HT-29 (cell line): ENCODE measurements at places on chromosomes 12 and 14. TPM values are rescaled to one million over a fixed set of nuclear protein-coding genes. Genes with fewer than 3 reads are reported as not detected.

The TRHDE gene
- total RNA-seq, result not detected in 2 replicates

The KRT78 gene
- total RNA-seq, result not detected in 2 replicates

The C12orf54 gene
- not detected in 2 replicates for total RNA-seq

The PNP gene
- total RNA-seq, result 82.7 and 90.1 TPM in 2 replicates

The FAR2 gene
- 19.8 and 23.8 TPM in 2 replicates for total RNA-seq

The NINJ2 gene
- total RNA-seq, result 8.6 and 10.9 TPM in 2 replicates

GRCh38 chr12:57498132-57498502, 10.2 kb downstream of the MARS1 start:
- DNase-seq, result no peak

- no peak for DNase-seq
Measured at GRCh38 chr12:113582521-113583218, 111.0 kb upstream of the LHX5 start.

GRCh38 chr12:79885911-79886490, 48.9 kb downstream of the PPP1R12A start:
- DNase-seq, result no peak

GRCh38 chr12:104792570-104792969, 165.5 kb downstream of the SLC41A2 start:
- no peak for DNase-seq

DNA sequence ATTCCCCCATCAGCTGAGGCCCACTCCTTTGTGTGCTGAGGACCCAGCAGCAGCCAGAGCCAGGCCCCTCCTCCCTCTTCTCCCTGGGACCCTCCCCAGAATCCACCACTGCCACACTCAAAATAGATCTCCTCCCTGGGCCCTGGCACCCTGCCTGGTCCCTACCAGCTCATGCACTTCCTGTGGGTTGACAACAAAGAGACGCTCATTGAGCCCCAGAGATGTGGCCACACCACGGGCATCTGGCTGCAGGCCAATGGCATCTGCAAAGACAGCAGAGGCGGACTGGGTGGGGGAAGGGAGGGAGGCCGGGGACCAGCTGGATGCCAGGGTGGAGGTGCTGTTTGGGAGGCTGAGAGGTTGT, 16.0 kb upstream of the ENDOU start:
- DNase-seq, result peak; percentile 84

DNA sequence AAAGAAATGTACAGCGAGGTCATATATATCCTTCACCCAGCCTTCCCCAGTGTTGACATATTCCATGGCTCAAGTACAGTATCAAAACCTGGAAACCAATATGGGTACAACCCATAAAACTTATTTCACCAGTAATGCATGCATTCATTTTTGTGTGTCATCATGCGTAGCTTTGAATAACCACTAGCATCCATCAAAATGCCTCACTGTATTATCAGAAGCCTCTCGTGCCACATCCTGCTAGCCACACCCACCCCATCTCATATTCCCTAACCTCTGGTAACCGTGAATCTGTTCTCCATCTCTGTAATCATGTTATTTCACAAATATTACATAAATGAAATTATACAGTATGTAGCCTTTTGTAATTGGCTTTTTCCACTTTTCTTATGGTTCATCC, 314.3 kb downstream of the RAD51B start:
- no peak for DNase-seq

DNA sequence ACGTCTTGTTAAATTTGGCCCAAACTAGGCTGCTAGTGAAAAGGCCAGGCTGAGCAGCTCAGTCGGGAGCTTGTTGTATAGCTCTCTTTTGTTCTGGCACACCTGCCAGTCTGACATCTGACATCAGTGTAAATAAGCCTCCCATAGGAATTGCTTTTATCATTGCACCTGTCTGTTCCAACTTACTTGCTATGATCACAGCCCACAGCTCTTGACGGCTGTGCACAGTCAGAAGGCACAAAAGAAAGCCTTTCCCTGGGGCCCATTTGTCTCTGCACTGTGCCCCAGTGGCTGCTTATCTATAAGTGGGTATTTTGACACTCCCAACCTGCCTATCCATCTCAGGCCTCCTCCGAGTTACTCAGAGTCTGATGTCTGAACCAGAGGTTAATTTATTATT, 324.5 kb downstream of the NUAK1 start:
- DNase-seq, result no peak

DNA sequence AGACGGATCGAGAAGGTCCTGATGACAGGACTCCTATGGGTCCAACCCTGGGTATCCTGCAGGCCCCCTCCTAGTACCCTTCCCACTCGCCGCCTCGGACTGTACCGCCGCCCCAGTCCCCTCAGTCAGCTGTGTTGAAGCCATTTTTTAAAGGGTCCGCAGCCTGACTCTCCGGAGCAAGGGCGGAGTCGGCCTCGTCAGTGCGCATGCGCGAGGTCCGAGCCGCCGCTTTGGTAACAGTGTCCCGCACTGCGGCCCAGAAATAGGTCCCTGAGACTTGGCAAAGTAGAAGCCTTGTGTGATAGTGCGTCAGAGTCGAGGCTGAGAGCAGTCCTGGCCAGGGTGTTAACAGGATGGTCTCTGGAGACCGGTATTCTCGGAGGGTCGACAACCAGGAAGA, 769.0 kb upstream of the ALG10B start:
- no peak for DNase-seq

DNA sequence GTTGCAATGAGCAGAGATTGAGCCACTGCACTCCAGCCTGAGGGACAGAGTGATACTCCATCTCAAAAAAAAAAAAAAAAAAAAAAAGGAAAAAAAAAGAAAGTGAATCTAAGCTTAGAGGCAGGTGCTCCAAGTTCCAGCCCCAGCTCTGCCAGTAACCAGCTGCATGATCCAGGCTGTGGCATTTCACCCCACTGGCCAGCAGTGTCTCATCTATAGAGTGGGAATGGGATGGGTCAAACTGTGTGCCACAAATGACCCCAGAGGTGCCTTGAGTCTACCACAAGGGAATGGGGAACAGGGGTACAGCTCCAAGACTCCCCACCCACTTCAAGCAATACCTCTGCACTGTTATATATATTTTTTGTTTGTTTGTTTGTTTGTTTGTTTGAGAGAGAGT, 5.0 kb downstream of the PLEKHD1 start:
- DNase-seq, result no peak

DNA sequence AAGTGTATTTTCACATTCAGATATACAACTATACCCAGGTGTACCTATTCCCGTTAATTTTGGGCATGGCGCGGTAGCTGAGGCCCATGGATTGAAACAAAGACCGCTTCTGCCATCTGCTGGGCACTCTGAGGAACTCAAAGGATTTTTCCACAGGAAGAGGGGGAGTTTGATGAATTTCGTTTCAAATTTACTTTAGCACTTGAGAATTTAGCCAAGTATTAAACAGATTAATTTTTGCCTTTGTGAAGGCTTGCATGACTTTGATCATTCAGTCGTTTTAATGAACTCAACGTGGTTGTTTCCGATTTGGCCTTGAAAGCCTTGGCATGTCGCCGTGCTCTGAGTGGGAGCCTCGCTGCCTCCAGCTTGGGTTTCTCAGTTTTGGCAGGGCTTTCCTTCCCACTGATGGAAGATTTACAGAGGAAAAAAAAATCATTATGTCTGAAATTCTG, 153.2 kb upstream of the DDHD1 start:
- peak; percentile 45 for DNase-seq
